Body of pancreas (tissue), 4 donors: ENCODE measurements at places on chromosomes 5 and 9.

GRCh38 chr5:158456756-158457155 lies 597.8 kb upstream of the CLINT1 start:
- DNase-seq = peak; percentile 27

DNA sequence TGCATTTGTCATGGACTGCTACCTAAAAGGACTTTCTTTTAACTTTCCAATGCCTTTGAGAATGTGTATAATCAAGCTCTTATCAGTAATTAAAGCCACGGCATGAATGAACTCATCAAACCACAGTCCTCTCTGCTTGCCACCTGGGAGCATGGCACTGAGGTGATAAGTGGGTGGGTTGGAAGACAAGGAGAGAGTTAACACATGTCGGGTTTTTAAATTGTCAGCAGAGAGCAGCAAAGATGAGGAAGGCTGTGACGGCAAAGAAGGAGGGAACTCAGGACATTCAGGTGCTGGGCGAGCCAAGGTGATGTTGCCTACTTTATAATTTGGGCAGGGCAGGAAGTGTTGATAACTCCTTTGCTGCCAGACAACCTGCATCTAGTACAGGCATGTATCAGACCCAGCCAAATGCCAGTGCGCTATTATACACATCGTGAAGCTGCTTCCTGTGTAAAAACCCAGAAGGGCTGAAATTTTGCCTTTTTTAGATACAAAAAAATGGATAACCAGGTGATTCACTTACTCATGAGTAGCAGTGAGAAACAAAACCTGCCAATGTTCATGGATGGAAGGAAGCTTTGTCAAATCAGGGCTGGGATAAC lies 269.1 kb downstream of the KIF4B start:
- DNase-seq = no peak

GRCh38 chr5:103111468-103111867 lies 8.5 kb downstream of the GIN1 start:
- no peak for DNase-seq

DNA sequence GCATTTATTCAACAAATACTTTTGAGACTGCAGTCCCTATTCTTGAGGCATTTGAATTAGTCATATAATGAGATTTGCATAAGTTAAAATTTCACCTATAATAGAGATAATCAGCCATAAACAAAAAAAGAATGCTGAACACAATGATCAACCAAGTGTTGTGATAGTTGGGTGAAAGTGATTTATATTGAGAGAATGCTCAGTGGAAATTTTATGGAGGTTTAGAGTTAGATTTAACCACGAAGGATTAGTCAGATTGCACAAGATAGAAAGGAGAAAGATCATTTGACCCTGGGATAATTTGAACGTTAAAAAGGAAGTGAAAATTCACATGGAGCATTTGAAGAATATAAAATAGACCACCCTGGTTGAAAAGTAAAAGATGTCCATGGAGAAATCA lies 356.2 kb downstream of the NPR3 start:
- no peak for DNase-seq

DNA sequence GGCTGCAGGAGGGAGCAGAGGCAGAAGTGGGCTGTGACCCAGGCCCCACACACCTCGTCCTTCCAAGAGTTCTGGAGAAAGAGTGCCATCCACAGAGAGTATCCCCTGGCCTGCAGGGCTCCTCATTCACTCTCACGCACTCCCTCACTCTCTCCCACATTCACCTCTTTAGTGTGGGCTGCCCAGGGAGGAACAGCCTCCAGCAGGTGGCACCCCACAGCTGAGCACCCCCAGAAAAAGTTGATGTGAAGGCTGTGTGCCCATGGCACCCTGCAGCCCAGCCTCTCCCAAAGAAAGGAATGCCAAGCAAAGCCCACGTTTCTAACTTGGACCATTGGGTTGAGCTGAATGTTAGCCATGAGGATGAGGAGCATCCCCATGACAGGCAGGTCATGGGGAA lies 4.5 kb upstream of the SHC3 start:
- DNase-seq = no peak

DNA sequence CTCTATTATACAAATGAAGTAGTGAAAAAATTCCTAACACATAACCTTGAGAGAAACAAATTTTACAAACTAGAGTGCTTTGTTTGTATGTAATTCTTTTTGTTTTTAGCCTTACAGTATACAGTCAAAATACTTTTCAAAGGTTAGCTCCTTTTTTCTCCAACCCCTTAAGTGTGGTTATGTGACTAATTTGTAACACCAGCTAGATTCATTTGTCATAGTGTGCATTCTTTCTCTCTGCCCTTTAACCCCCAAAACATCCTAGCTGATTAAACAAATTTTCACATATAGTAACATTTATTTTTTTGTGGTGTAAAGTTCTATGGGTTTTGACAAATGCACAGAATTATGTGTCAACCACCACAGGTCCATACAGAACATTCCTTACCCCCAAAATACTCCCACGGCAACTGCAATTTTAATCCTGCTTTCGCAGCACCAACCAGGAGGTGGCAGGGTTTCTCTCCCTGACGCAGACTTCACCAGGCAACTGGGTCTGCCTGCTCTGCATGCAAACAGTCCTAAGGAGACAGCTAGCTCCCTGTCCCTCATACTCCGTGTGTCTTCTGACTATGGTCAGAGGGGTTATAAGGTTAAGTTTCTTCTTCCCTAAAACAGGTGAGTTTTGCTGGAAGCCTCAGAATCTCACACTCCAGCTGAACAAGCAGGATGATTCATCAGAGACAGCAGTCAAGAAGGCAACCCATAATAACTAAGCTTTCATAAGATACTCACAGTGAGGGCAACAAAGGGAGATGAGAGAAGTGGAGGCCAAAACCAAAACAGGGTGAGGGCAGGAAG lies 44.5 kb upstream of the NR5A1 start:
- DNase-seq = peak; percentile 32

- DNase-seq = peak; percentile 10
These were observed 61.7 kb downstream of the MRPL36 start for GRCh38 chr5:1737790-1738405.

- DNase-seq = no peak
These were observed 145.9 kb downstream of the DROSHA start for GRCh38 chr5:31385774-31386537.

DNA sequence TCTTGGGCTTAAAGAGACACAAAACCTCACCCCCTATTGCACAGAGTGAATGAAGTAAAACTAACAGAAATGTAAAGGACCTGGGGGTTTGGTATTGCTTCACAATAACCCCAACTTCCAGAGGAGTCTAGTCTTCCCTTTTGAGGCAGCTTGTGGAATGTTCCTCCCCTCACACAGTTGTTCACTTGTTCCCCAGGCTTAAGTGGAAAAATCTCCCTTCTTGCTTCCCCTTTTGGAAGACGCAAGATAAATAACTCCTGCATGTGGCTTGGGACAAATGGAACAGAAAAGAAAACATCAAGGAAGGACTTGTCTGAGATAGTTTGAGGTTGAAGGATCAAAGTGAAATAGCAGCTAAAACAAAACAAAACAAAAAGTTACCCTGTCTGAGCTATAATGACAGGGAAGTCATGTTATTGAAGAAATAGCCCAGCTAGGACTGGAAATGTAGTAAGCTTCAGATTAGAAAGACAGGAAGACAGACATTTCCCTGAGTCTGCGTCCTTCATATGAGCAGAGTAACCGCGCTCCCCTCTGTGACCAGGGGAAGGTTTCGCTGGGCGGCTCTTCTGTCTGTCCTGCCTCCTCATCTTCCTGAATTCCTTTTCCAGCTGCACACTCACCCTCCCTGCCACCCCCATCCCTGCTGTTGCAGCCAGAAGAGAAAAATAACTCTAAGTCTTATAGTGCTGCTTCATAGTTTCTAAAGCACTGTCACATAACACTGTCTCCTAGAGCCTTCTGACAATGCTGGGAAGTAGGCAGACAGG lies 8.8 kb downstream of the SPARC start:
- DNase-seq = no peak

DNA sequence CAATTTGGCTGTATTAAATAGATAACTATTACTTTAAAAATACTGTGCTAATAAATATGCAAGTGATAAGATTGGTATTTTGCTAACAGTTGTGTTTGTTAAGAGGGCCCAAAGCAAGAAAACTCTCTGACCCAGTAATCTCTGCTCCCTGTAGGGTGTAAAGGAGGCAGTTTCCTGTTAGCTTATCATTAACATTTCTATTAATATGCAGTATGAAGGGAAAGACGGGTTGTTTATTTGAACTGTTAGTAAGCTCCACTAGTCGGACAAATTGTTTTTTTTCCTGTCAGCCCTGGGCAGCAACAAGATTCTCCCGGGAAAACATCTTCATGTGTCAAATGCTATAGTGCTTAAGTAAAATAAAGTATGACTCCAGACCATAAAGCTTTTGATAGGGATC lies 35.6 kb downstream of the ERP44 start:
- no peak for DNase-seq

GRCh38 chr5:163106098-163106497 lies 331.3 kb upstream of the CCNG1 start:
- no peak for DNase-seq

DNA sequence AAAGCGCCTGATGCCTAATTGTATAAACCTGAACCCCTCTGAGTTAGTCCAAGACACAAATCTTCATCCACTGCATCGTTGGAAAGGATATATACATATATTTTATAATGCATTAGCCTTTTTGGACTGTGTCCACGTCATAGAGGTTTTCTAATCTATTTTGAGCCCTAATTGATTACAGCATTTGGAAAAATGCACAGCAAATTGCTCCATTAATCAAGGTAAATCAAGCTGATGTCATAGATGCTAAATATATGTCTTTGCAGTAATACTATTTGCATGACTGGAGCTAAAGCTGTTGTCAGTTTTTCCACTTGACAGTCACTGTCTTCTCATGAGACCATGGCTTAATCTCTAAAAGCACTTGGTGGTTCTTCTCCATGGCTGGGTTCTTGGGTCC lies 483.5 kb upstream of the TNC start:
- DNase-seq = no peak

- DNase-seq = no peak
These were observed 24.5 kb downstream of the AGTPBP1 start for GRCh38 chr9:85717220-85717619.

GRCh38 chr5:178298283-178298807 lies 65.7 kb upstream of the PHYKPL start:
- DNase-seq = no peak

DNA sequence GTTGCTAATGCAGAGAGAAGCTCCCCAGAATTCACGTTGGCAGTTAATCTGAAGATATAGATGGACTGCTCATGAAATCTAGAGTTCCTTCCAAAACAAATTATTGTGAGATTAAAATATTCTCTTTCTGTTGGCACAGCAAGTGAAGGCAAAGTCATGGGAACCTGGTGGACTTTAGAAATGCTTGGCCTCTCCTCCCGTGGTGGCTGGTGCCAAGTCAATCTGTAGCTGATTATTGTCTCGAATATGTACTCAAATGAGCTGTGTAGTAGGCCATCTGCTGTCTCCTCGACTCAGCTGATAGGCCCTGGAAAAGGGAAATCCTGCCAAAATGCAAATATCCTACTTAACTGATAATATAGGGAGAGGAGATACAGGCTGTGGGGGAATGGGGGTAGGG lies 69.3 kb downstream of the DAPK1 start:
- no peak for DNase-seq

GRCh38 chr5:157252711-157253465 lies 13.0 kb upstream of the CYFIP2 start:
- no peak for DNase-seq
